ENCODE measurements at places on chromosomes 3 and 15. TPM values are rescaled to one million over a fixed set of nuclear protein-coding genes. Genes with fewer than 3 reads are reported as not detected.
A peak's percentile ranks its signal among the peaks of the same experiment; 100 is the strongest.

GRCh38 chr15:41564286-41564959 lies 5.4 kb downstream of the TYRO3 start:
- peaks cover 4% of the 10 kb centered on the region for H3K36me3 ChIP-seq
- H3K27me3 ChIP-seq = no peaks in the 10 kb centered on the region
- DNase-seq = no peak

- H3K4me1 ChIP-seq = peaks cover 38% of the 10 kb centered on the region
- no peak overlapping the region for H3K4me3 ChIP-seq
- H3K27ac ChIP-seq = peak overlapping the region; percentile 1
- DNase-seq = no peak
- H3K27me3 ChIP-seq = no peaks in the 10 kb centered on the region
- H3K36me3 ChIP-seq = peaks cover 5% of the 10 kb centered on the region
Observed at GRCh38 chr3:151774910-151775309, 39.0 kb upstream of the AADAC start.

DNA sequence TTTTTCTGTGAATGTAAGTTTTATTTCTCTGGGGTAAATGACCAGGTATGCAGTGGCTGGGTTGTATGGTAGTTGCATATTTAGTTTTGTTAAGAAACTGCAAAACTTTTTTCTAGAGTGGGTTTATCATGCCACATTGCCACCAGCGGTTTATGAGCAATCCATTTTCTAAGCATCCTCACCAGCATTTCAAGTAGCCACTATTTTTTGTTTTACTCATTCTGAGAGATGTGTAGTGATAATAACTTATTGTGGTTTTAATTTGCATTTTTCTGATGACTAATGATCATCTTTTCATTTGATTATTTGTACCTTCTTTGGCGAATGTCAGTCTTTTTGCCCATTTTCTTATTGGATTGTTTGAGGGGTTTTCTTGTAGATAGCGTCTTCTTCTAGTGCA lies 56.2 kb downstream of the SPRED1 start:
- H3K4me1 ChIP-seq = no peaks in the 10 kb centered on the region
- H3K36me3 ChIP-seq = no peaks in the 10 kb centered on the region

DNA sequence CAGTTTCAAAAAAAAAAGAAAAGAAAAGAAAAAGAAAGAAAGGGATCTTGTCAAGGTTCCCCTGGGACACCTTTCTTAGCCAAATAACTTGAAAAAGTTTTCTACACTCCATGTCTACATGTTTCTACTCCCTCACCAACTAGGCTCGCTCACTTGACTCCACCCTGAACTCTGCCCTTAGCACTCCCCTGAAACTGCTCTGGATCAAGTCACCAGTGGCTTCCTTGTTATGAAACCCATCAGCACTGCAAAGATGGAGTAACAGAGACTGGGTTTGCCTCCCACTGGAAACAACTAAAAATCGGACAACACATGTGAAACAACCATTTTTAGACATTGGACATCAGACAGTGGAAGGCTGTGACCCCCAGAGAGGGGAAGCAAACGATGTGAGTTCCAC lies 36.8 kb downstream of the TMEM40 start:
- no peak for DNase-seq
- H3K27me3 ChIP-seq = peaks cover 19% of the 10 kb centered on the region
- H3K4me1 ChIP-seq = peaks cover 16% of the 10 kb centered on the region
- H3K4me3 ChIP-seq = no peak overlapping the region
- no peak overlapping the region for H3K27ac ChIP-seq

XCR1 gene
- total RNA-seq = not detected

DNA sequence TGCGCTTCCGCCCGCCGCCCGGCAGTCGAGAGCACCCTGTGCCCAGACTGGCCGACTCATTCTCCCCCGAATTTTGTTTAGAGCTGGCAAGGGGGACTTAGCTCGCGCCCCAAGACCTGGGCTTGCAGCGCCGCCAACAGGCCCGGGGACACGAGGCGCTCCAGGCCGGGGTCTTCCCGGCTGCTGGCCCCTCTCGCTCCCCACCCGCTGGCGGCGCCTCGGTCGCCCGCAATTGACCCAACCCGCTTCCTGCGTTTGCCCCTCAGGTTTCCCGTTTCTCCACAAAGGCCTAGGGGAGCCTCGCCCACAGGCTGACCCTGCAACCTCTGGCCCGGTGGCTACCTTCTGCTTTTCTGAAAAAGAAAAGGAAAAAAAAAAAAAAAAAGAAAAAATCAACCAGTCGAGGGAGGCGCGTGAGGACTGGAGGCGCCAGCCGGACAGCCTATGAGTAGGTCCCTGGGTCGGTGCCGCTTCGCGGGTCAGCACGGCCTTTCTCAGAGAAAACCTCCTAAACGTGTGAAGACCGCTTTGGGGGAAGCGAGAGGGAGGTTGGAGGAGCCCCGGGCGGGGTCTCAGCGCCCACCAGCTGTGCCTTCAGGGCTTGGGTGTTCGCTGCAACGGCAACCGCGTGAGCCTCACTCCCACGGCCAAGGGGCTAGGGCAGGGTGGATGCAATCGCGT lies 7.2 kb downstream of the FOXL2 start:
- H3K27ac ChIP-seq = no peak overlapping the region
- H3K4me3 ChIP-seq = no peak overlapping the region
- no peak for DNase-seq
- H3K27me3 ChIP-seq = peaks cover 100% of the 10 kb centered on the region

DNA sequence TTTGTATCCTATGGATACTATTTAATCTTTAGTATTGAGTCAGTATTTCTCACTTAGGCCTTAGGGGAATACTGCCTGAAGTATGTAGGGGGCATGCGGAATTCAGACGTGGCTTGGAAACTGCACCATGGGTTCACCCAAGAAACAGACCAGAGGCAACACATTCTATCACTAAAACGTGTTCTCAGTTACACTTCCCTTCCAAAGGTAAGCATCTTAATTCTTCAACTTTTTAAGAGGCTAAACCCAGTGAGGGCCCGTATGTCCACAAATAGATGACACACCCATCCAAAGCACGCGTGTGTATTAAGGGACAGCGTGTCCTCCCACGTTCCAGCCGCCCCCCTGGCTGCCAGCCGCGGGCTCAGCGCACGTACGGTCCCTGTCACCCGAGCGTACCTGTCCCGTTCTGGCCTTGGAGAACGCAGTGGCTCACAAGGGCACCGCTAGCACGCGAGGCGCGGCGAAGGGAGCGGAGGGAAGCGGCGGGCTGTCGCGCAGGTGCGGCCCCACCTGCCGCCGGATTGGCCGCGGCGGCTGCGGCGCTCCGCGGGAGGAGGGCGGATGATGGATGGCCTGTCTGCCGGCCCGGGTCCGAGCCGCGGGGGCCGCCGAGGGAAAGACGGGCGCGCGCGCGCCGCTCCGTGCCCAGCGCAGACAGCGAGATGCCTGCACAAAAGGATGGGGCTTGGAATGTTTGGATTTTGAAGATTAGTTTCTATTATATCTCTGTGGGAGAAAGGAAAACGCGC lies 1003.9 kb upstream of the NR2F2 start:
- H3K4me3 ChIP-seq = no peak overlapping the region
- no peaks in the 10 kb centered on the region for H3K36me3 ChIP-seq
- H3K4me1 ChIP-seq = no peaks in the 10 kb centered on the region

BCHE gene
- 1.3 TPM for total RNA-seq

KCNMB3 gene
- 6.4 TPM for total RNA-seq

SLC22A14 gene
- total RNA-seq = 1.8 TPM

GRCh38 chr15:95417761-95418160 lies 912.7 kb upstream of the NR2F2 start:
- H3K27ac ChIP-seq = no peak overlapping the region
- no peaks in the 10 kb centered on the region for H3K4me1 ChIP-seq
- H3K36me3 ChIP-seq = no peaks in the 10 kb centered on the region
- H3K27me3 ChIP-seq = no peaks in the 10 kb centered on the region
- DNase-seq = no peak

- no peak overlapping the region for H3K27ac ChIP-seq
- peaks cover 93% of the 10 kb centered on the region for H3K27me3 ChIP-seq
- DNase-seq = peak; percentile 48
Observed at GRCh38 chr15:89383365-89384175, 48.9 kb upstream of the POLG start.

DNA sequence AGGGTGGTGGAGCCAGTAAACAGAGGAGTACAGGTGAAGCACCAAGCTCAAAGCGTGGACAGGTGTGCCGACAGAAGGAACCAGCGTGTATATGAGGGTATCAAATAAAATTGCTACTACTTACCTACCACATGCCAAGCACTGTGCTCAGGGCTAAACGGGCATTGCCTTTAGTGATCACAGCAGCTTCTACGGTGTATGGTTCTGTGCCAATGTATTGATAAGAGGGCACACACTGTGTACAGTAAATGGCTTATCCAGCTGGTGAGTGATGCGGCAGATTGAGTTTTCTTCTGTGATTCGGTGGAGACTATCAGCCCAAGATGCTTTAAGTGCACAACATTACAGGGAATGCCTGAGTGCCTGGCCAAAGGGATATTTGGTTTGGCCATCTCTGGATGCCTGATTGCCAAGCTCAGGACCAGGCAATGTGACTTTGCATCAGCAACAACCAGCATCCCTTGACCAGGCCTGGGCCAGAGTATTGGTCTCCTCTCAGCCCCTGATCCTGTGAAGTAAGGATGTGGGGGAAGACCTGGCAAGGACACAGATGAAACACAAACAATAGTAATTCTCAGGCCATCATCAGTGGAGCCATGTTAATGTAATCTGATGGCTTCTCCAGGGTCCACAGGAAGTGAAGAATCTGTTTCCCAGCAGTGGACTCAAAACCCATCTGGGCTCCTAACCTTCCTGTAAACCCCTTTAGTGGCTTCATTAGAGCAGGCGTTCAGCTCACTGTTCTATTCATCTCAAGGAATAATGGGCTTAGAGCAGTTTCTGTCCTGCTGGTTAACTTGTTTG lies 14.1 kb downstream of the STARD5 start:
- no peak for DNase-seq
- H3K27me3 ChIP-seq = peaks cover 18% of the 10 kb centered on the region
- no peak overlapping the region for H3K27ac ChIP-seq
- peaks cover 10% of the 10 kb centered on the region for H3K4me1 ChIP-seq
- H3K4me3 ChIP-seq = no peak overlapping the region

DNA sequence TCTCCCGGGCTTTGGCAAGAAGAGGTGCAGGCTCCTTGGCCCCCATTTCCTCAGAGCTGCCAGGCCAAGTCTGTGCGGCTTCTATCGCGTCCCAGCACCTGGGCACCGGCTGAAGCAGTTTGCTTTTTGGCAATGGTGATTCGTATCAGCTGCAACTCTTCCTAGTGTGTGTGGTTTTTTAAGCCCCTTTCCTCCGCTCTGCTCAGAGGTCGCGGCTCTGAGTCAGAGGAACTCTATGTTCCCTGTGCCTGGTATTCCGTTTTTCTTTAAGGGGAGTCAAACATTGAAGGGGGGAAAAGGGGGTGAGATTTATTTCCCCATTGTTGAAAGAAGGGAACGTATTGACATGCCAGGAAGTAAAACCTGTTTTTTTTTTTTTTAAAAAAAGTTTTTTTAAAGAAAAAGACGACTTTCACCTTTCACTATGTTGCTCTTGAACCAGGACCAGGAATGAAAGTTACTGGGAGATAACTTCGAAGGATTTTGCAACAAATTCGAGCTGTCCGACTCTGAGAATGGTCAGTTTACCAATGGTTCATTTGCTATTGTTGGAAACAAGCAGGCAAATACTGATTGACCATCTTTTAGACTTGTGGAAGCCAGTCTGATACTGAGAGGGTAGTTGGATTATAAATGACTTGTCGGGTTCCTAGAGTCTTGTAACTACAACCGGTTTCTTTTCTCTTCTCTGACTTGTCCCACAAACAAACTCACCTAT lies 1.1 kb downstream of the ARMC8 start:
- peaks cover 32% of the 10 kb centered on the region for H3K4me1 ChIP-seq
- H3K27me3 ChIP-seq = no peaks in the 10 kb centered on the region
- peak overlapping the region; percentile 98 for H3K27ac ChIP-seq
- peak overlapping the region; percentile 92 for H3K4me3 ChIP-seq
- H3K36me3 ChIP-seq = peaks cover 26% of the 10 kb centered on the region

- H3K27me3 ChIP-seq = no peaks in the 10 kb centered on the region
- no peak for DNase-seq
- H3K4me1 ChIP-seq = peaks cover 47% of the 10 kb centered on the region
Observed at GRCh38 chr3:24520101-24520495, 25.4 kb upstream of the THRB start.

- no peak overlapping the region for H3K27ac ChIP-seq
- no peaks in the 10 kb centered on the region for H3K4me1 ChIP-seq
- DNase-seq = no peak
Observed at GRCh38 chr3:3227640-3228039, 48.1 kb upstream of the CRBN start.

TUSC2 gene
- 31.2 TPM for total RNA-seq

- no peaks in the 10 kb centered on the region for H3K36me3 ChIP-seq
- no peaks in the 10 kb centered on the region for H3K4me1 ChIP-seq
Observed at GRCh38 chr15:52441841-52442240, 86.8 kb downstream of the MYO5A start.

- DNase-seq = no peak
- H3K4me3 ChIP-seq = no peak overlapping the region
- H3K36me3 ChIP-seq = no peaks in the 10 kb centered on the region
- H3K27me3 ChIP-seq = no peaks in the 10 kb centered on the region
- H3K27ac ChIP-seq = no peak overlapping the region
- H3K4me1 ChIP-seq = no peaks in the 10 kb centered on the region
Observed at GRCh38 chr15:48603922-48604321, 41.6 kb downstream of the FBN1 start.

DNA sequence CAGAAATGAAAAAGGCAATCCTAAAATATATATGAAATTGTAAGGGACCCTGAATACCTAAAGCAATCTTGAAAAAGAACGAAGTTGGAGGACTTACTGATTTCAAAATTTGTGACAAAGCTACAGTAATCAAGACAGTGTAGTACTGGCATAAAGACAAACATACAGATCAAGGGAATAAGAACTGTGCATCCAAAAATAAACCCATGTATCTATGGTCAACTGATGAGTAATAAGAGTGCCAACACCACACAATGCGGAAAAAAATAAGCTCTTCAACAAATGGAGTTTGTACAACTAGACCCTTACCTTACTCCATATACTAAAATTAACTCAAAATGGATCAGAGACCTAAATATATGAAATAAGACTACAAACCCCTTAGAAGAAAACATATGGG lies 29.6 kb downstream of the GSK3B start:
- H3K4me3 ChIP-seq = no peak overlapping the region
- H3K36me3 ChIP-seq = no peaks in the 10 kb centered on the region
- H3K4me1 ChIP-seq = no peaks in the 10 kb centered on the region
- no peaks in the 10 kb centered on the region for H3K27me3 ChIP-seq
- H3K27ac ChIP-seq = no peak overlapping the region

DNA sequence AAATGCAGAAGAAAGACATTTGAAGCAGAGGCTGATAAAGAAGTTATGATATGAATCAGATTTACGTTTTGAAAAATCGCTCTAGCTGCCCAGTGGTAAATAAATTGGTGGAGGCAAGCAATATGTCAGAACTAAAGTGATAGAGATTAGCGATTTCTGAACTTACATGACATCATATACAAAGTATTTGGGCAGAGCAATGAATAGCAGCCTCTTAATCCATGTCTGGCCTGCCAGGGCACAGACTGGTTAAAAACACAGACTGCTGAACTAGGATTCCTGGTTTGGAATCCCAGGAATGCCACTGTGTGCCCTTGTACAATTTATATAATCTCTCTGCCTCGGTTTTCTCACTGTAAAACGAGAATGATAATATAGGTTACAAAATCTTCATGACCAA lies 243.1 kb upstream of the SETMAR start:
- H3K36me3 ChIP-seq = no peaks in the 10 kb centered on the region
- no peak for DNase-seq
- H3K27me3 ChIP-seq = no peaks in the 10 kb centered on the region
- H3K27ac ChIP-seq = no peak overlapping the region
- H3K4me3 ChIP-seq = no peak overlapping the region

GRCh38 chr3:39808467-39809180 lies 785 bp upstream of the MYRIP start:
- peaks cover 22% of the 10 kb centered on the region for H3K36me3 ChIP-seq
- H3K4me1 ChIP-seq = peaks cover 21% of the 10 kb centered on the region
- DNase-seq = peak; percentile 8
- H3K4me3 ChIP-seq = peak overlapping the region; percentile 94
- H3K27me3 ChIP-seq = peaks cover 55% of the 10 kb centered on the region
- no peak overlapping the region for H3K27ac ChIP-seq
